ENCODE measurements at places on chromosomes 11 and 22. TPM values are rescaled to one million over a fixed set of nuclear protein-coding genes. Genes with fewer than 3 reads are reported as not detected.

MAP6 gene
- polyA plus RNA-seq: 115 TPM

TOM1 gene
- 16.2 TPM for polyA plus RNA-seq

GRAP2 gene
- not detected for polyA plus RNA-seq

ASCL3 gene
- not detected for polyA plus RNA-seq

MYEOV gene
- not detected for polyA plus RNA-seq

RTN4R gene
- 2.7 TPM for polyA plus RNA-seq

ART1 gene
- polyA plus RNA-seq: not detected

CSNK2A3 gene
- polyA plus RNA-seq: 4.1 TPM

MYBPC3 gene
- polyA plus RNA-seq: 0.08 TPM

SMDT1 gene
- 149 TPM for polyA plus RNA-seq

GAL3ST3 gene
- 8.7 TPM for polyA plus RNA-seq
